Articular chondrocyte of knee joint (primary cell): ENCODE measurements at places on chromosomes 2 and 18. TPM values are rescaled to one million over a fixed set of nuclear protein-coding genes. Genes with fewer than 3 reads are reported as not detected.

Gene DDX18
- total RNA-seq, result 44.8 and 65.3 TPM in 2 replicates

Gene GULP1
- 114 and 121 TPM in 2 replicates for total RNA-seq

Gene TCF23
- total RNA-seq, result under 0.01 TPM in 2 replicates

Gene ST8SIA3
- not detected in 2 replicates for total RNA-seq
